Stimulated activated CD8-positive, alpha-beta memory T cell treated with anti-CD3 and anti-CD28 coated beads, Interleukin-15, amount 100 ng/mL, for 24 hours (primary cell): ENCODE measurements at places on chromosomes 2 and 18.

DNA sequence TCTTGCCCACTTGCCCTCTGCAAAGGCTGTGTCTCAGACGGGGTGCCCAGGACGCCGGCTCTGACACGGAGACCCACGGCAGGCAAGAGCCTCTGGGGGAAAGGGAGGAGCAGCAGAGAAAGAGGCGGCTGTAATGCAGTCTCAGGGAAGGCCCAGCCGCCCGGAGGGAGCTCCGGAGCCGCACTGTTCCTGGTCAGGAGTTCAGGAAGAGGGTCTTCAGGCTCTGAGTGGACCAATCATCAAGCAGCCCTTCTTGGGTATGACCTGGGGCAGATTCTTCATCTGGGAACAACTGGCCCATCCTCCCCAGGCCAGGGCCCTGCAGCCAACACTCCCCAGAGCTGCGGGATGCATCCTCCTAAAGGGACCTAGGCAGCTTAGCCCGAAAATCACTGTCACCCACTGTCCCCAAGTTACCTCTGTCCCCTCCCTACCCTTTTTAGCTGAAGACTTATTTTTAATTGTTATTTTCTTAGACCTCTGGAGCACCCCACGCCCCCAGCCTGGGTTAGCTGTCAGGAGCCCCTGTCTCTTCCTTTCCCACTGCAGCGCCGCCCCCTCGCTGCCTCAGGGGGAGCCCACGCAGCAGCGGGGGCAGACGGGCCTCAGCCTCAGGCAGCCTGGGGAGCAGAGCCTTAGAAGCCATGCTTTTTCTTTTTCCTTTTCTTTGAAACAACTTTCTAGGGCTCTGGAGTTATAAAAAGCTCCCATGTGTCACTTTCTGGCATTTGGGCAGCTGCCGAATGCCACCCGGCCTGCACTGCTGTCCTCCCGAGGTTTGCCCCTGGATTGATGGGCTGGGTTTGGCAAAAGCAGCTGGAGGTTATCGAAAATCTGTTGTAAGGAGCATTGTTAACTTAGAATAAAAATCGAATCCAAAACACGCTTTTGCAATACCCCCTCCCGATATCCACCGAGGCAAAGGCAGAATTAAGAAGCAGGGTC is 644 bp upstream of the NEU2 start:
- no peak for DNase-seq

- no peak for DNase-seq
Measured at GRCh38 chr2:133247631-133248030, 320.6 kb downstream of the NCKAP5 start.

GRCh38 chr18:5646739-5647138 is 102.9 kb upstream of the EPB41L3 start:
- DNase-seq = no peak

- no peak for DNase-seq
Measured at GRCh38 chr2:99697811-99698568, 208.2 kb upstream of the REV1 start.

GRCh38 chr2:233519787-233520611 is 46.6 kb downstream of the USP40 start:
- DNase-seq = no peak

DNA sequence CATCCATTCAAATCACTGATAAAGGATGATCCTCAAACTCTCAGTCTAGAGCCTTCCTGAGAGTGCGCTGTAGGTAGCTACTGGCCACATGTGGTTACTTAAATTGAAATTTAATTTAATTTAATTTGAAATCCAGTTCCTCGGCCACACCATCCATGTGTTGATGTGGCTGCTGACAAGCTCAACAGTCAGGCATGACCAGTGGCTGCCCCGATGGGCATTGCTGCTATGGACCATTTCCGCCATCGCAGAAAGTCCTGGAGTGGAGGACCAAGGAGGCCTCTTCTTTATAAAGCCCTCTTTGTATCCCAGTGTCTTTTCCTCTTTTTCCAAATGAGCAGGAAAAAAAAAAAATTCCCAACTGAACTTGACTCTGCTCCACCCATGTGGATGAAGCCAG is 100.6 kb downstream of the HDAC4 start:
- no peak for DNase-seq

- DNase-seq = no peak
Measured at GRCh38 chr2:63738019-63738418, 103.7 kb upstream of the UGP2 start.

GRCh38 chr2:30073523-30073922 is 73.3 kb upstream of the YPEL5 start:
- DNase-seq = no peak

DNA sequence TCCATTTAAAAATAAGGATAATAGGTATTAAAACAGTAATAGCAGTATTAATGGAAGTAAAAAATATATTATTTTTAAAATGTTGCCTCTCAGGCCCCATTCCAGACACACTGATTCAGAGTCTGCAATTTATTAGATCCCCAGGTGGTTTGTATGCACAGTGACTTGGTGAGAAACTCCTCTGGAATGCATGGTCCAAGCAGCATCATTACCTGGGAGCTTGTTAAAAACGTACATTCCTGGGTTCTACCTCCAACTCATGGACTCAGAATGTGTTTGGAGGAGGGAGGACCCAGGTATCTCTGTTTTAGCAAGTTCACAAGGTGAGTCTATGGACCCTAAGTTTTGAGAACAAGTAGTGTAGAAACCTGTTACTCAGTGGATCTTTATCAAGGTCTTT is 95.6 kb downstream of the ITGA4 start:
- DNase-seq = no peak

DNA sequence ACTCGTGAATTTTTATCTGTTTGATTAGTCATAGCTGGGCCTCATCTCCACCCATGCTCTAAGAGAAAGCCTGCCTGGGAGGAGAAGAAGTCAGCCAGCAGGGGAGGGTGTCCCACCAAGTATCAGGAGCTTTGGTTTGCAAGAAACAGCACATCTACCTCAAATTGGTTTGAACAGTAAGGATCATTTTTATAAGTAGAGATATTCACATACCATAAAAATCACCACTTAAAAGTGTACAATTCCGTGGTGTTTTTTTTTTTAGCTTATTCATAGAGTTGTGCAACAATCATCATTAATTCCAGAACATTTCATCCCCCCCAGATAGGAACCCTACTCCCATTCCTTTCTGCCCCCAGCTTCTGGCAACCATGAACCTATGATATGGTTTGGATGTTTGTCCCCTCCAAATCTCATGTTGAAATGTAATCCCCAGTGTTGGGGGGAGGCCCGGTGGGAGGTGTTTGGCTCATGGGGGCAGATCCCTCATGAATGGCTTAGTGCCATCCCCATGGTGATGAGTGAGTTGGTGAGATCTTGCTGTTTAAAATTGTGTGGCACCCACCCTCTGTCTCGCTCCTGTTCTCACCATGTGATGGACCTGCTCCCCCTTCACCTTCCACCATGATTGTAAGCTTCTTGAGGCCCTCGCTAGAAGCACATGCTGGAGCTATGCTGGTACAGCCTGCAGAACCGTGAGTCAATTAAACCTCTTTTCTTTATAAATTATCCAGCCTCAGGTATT is 36.2 kb upstream of the HS6ST1 start:
- DNase-seq = no peak

GRCh38 chr2:221429741-221430491 is 142.2 kb downstream of the EPHA4 start:
- DNase-seq = no peak

GRCh38 chr2:19847486-19847885 is 54.3 kb downstream of the TTC32 start:
- no peak for DNase-seq

GRCh38 chr2:45782986-45783385 is 131.5 kb downstream of the PRKCE start:
- no peak for DNase-seq

DNA sequence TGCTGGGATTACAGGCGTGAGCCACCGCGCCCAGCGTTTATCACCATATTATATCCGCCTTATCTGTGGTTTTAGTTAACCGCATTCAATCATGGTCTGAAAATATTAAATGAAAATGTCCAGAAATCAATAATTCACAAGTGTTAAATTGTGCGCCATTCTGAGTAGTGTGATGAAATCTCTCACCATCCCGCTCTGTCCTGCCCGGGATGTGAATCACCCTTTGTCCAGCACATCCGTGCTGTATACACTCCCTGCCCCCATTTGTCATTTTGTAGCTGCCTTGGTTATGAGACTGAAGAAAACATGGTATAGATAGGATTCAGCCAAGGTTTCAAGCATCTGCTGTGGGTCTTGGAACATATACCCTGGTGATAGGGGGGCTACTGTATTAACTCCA is 70.7 kb downstream of the TIMM21 start:
- no peak for DNase-seq

DNA sequence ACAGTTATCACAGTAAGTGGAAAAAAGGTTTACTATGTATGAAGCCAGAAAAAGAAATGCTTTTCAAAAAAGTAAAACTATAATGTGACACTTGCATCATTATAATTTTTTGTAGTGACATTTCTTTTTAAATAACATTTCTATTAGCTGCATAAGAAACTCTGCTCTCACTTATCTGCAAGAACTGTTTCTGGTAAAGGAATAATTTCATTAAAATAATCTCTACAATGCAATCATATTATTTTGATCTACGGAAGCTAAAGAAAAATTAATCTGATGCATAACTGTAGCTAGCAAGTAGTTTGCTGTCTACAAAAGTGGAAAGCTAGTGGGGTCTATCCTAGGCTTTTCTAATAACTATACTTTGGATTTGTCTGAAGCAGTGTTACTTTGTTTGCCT is 50.1 kb downstream of the PGAP1 start:
- DNase-seq = no peak

- DNase-seq = no peak
Measured at GRCh38 chr2:158923180-158923594, 45.3 kb upstream of the TANC1 start.

DNA sequence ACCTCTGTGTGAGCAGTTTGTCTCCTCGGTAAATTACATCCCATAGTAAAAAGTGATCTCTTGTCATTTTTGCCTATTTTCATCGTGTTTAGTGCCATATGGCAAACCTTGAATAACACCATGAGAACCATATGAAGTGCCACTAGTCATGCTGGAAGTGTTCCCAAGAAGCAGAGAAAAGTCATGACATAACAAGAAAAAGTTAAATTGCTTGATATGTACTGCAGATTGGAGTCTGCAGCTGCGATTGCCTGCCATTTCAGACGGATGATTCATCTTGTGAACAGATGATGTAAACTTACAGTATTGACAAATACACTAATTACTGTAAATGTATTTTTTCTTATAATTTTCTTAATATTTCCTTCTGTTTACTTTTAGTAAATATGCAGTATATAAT is 846.7 kb downstream of the BCL11A start:
- DNase-seq = no peak

- DNase-seq = no peak
Measured at GRCh38 chr2:30368258-30368657, 78.8 kb upstream of the LCLAT1 start.

DNA sequence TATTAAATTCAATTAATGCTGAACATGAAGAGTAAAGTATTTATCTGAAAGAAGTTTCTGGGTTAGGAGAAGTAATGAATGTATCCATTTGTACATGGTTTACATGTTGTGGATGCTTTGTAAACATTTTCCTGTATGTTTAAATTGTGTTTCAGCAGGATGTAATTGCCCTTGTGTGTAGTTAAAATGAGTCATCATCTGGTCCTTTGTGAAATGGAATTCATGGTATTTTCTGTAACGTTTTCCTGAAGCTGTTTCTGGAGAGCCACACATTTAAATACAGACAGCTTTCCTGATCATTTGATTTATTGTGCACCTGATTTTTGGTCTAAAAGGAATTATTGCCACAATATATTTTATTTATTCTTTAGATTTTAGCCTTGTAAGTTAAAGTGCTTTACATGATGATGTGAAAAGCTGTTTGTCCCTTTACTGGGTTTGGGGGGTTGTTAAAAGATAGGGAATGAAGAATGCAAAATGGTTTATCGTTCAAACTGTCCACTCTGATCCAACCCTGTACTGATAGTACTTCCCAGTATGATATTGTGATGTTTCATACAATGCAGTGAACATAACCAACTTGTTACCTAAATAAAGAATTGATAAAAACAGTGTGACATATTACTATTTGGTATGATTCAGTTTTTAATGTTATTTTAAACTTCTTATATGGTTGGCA is 41.7 kb upstream of the SLC3A1 start:
- DNase-seq = no peak

GRCh38 chr2:172172513-172173173 is 69.9 kb upstream of the DLX2 start:
- DNase-seq = peak; percentile 39

GRCh38 chr2:118387509-118387908 is 299.2 kb downstream of the INSIG2 start:
- no peak for DNase-seq

- DNase-seq = no peak
Measured at GRCh38 chr2:134413430-134413829, 159.6 kb downstream of the MGAT5 start.

DNA sequence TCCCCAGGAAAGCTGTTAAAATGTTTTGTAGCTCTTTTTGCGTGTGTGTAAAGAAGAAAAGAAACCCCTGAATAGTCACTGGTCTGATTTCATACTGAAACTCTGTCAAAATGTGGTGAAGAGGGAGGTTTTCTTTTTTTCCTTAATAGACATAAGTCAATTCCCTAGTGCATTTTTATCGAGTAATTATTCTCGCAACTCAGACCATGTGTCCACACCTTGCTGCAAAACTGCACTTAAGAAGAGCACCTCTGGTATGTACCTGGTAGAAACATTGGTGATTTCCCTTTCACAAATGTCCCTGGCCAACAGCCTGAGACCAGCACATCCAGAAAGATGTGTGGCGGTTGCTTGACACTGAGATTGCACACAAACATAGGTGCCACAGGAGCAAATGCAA is 159.9 kb downstream of the ZNF521 start:
- no peak for DNase-seq

GRCh38 chr2:26172189-26172870 is 558 bp upstream of the GAREM2 start:
- no peak for DNase-seq

- DNase-seq = no peak
Measured at GRCh38 chr2:110747522-110748488, 15.4 kb downstream of the ACOXL start.

DNA sequence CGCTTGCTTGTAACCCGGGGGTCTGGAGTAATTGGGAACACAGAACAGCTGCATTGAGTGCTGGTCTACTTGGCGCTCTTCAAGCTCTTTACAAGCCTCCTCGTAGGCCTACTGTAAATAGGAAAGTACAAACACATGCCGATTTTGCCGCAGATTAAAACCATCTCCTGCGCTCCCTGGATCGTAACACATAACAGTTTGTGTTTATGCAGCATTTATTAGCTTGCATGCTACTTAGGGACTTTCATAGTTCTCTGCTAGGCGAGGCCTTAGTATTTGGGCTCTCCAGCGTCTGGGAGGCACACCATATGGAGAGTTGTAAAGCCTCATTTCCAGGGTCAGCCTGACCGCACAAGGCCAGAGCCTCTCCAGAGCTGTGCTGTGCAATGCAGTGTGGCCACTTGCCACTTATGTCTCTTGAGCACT is 84.0 kb upstream of the HAAO start:
- no peak for DNase-seq
